ENCODE measurements at places on chromosomes 16 and 17.

DNA sequence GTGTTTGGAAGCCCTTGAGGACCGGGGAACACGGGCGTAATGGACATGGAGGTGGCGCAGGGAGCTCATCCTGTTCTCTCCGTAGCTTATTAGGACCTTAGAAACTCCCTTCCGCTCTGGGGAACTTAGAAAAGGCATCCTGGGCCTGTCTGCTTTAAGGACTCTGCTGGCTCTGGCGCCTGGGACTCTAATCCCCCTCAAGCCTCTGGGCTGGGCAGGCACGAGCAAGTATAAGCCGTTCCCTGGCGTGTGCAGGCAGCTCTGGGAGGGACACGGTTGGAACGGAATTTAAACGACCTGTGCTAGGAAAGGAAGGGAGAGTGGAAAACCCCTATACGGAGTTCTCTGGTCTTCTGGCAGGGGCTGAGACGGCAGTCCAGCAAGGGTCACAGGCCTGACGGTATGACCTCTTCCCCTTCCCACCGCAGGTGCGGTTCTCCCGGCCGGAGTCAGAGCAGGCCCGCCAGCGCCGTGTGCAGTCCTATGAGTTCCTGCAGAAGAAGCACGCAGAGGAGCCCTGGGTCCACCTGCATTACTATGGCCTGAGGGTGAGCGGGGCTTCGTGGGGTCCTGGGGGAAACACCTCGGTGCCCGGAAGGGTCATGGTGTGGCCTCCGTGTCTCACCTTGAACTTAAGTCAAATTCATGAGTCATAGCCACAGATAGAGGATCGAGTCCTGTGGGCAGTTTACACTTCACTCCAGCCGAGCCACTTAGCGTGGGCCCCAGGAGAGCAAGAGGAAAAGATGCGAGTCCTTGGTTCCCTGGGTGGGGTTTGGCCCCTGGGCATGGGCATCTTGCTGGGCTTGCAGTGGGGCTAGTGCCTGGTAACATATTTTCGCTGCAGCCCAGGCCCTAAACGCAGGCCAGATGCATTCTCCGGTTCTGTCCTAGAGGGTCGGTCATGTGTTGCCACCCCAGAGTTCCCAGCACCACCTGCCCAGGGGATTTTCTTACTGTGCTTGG, 17.7 kb downstream of the POLR3E start:
- DNase-seq: no peak

- DNase-seq: no peak
Observed at GRCh38 chr17:43810226-43810715, 22.7 kb downstream of the MPP3 start.

DNA sequence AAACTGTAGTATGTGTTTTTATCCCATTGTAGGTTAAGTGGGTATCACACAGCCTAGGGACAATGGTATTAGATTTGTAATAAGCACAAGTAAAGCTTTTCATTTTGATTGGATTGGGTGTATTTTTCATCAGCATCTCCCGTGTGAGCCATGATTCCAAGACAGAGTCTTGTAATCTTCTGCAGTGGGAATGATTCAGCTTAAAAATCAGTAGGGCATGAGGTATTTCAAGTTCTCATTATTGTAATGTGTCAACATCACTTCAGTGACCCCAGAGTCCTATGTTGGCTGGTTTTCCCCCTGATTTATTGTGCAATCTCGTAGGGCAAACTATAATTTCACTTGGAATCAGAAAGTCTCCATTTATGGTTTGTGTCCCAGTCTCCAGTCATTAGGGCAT, 833.2 kb upstream of the RBFOX1 start:
- no peak for DNase-seq

DNA sequence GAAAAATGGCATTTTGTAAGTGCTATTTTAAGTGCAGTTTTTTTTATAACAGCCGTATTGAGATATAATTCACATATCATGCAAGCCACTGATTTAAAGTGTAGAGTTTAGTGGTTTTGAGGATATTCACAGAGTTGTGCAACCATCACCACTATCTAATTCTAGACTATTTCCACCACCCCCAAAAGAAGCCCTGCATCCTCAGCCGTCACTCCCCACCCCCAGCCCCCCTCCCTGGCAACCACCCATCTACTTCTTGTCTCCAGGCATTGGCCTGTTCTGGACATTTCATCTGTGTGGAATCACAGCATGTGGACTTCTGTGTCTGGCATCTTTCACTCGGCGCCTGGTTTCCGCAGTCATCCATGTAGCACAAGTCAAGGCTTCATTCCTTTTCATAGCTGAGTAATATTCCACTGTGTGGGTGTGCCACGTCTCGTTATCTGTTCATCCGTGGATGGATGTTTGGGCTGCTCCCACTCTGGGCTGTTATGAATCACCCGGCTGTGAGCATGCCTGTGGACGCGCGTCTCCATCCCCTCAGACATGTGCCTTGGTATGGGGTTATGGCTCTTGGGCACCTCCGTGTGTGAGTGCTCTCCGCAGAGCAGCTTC, 138.4 kb upstream of the CIBAR2 start:
- peak; percentile 24 for DNase-seq

DNA sequence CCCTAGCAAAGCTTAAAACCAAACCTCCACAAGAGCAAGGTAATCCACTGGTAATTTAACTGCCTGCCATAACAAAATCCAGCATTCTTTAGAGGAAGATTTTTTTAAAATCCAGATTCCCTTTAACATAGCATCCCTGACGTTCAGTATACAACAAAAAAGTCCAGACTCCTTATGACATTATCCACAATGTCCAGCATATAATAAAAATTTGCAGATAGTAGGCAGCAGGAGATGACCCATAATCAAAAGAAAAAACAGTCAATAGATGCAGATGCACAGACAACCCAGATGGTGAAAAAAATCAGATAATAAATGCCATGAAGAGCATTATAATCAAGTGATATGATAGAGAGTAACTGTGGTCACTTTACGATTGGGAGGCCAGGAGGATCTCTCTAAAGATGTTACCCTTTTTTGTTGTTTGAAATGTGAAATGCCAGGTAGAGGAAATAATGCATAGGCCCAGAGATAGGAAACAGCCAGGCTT, 33.2 kb downstream of the MRC2 start:
- no peak for DNase-seq
